Gastrocnemius medialis (tissue), 4 donors: ENCODE measurements at places on chromosomes 3 and 15. TPM values are rescaled to one million over a fixed set of nuclear protein-coding genes. Genes with fewer than 3 reads are reported as not detected.
A peak's percentile ranks its signal among the peaks of the same experiment; 100 is the strongest.

DNA sequence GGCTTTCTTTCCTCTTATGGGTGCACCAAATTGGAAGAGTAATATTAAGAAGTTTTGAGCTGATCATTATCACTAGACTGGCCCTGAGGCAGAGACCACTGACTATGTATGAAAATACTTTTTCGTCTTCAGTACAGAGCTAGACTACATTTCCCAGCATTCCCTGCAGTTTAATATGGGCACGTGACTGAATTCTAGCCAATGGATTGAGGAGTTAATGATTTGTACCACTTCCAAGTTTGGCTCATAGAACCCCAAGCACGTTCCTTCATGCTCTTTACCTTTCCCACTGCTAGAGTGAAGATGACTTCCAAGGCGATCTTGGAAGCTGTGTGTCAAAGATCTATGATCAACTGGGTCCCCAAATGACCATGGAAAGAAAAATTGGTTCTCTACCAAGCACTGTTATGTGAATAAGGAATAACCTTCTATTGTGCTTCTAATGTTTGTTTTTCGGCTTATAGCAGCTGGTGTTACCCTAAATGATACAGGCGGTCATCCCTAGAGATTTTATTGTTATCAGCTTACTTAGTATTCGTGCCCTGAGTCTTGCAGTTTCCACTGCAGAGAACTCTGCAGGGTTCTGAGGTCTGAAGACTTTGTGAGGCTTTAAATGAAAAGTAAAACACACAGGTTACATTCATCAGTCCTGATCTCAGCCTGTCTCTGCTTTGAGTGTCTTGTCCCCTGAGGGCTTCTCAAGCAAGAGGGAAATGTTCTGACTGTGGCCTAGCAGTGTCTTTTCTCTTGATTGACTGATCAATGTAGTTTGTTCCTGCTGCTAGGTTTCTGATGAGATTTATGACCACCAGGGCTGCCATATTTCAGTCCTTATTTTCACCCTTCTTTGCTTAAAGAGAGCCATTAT, 486.8 kb downstream of the PDCD6IP start:
- no peak for DNase-seq

DNA sequence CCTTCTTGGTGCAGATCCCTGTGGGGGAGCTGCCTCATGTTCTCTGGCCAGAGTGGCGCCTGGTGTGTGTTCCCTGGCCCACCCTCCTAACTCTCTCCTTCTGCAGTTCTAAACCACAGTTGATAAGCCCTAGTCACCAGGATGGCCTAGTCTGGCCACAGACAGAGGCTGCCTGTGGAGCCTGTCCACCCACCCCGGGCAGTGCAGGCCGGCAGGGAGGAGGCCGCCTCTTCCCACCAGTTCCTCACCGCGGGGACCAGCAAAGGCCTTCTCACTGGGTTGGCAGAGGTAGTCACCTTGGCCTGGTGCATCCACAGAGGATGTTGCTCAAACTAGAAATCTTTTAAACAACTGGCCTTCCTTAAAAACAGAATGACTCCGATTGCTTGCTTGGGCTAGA, 276.4 kb upstream of the TTC14 start:
- no peak for DNase-seq

GRCh38 chr15:100705065-100705464, 102.7 kb downstream of the ASB7 start:
- DNase-seq, result no peak

GRCh38 chr3:45890405-45890804, 4.1 kb downstream of the CCR9 start:
- no peak for DNase-seq

- no peak for DNase-seq
These were observed 10.6 kb upstream of the KIF23 start for GRCh38 chr15:69403594-69403993.

GRCh38 chr15:99211926-99212325, 37.5 kb downstream of the TTC23 start:
- DNase-seq, result peak; percentile 49

GRCh38 chr3:11362600-11362999, 90.4 kb downstream of the ATG7 start:
- no peak for DNase-seq

DNA sequence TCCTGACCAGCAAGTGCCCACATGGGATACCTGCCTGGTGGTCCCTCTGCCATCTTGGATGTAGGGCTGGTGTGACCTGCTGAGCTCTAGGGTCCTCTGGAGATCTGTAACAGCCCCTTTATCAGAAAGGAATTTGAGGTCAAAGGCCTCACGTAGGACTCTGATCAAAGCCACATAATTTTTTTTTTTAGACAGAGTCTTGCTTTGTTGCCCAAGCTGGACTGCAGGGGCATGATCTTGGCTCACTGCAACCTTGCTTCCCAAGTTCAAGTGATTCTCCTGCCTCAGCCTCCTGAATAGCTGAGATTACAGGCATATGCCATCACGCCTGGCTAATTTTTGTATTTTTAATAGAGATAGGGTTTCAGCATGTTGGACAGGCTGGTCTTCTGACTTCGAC, 9.5 kb downstream of the ITGB5 start:
- no peak for DNase-seq

- no peak for DNase-seq
These were observed 48.9 kb upstream of the SLC6A6 start for GRCh38 chr3:14353502-14353901.

DNA sequence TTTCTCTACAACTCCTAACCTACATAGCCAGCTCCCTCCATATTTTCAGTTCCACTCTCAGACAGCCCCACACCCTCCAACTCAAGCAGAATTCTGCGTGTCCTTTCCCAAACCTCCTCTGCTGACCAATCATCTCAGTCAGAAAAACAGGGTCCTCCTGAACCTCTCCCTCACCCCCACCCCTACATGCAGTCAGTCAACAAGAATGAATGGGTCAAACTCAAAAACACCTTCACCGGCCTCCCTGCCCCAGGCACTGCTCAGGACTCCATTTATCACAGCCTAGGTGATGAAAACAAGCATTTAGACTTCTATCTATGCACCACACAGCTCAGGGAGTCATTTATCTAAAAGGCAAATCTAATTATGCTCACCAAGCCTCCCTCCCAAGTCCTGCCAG, 32.4 kb downstream of the MYL3 start:
- DNase-seq, result no peak

DNA sequence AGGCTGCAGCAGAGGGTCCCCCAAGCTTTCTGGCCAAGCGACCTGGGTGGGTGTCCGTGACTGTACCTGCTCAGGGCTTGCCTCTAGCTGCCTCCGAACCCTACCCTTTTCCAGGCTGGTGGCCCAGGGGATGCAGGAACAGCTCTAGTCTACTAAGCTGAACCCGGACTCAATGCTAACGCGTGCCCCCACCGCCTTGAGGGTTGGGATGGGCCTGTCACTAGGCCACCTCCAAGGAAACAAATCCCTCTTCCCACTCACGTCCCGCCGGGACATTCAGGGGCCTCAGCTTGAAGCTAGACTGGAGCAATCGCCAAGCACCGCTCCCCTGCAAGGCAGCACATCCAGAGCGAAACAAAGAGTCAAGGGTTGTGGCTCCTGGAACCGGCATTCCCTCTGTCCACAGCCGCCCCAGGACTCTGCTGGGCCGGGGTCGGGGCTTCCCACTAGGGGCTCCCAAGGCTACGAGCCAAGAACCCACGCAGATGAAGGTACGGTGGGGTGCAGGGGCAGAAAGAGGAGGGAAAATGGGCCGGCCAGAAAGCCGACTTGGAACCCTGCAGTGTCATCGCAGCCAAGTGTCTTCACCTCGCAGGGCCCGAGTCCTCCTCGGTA, 2.9 kb downstream of the FBXL22 start:
- peak; percentile 41 for DNase-seq

DNA sequence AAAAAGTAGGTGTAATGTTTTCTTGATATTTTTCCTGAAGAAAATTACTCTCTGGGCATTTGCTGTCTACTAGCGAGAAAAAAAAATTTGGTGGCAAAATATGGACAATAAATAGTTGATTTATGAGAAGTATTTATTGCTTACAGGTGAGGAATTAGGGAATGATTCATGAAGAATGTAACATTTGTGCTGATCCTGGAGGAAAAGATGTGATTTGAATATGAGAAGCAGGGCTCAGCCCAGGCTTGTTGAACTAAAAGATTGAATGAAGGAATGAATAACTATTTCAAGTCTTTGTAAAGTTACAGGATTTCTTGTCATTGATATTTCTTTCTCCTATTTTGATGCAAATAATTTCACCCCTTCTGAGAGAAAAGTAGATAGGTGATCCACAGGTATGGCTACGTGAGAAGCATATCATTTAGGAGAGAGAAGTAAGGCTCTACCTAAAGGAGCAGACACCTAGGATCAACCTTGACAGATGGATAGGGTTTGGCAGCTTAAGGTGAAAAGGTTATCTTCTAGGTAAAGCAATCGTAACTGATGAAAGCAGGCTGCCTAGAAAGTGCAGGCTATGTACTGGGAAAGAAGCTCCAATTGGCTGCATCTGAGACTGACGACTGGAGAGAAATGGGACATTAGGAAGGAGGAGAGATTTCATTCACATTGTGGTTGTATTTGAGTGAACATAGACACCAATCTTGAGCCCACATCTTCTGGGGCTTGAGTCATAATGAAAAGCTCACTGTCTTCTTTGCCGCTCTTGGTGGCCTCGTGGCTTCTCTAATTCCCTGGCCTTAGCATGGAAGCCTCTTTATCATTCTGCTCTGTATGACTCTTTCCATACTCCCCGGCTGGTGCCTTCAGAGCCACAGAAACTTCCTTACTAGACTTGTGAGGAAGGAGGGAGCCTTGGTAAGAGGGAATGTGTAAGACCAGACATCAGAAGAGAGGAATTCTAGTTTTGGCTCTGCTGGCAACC, 106.5 kb downstream of the P3H2 start:
- DNase-seq, result no peak

DNA sequence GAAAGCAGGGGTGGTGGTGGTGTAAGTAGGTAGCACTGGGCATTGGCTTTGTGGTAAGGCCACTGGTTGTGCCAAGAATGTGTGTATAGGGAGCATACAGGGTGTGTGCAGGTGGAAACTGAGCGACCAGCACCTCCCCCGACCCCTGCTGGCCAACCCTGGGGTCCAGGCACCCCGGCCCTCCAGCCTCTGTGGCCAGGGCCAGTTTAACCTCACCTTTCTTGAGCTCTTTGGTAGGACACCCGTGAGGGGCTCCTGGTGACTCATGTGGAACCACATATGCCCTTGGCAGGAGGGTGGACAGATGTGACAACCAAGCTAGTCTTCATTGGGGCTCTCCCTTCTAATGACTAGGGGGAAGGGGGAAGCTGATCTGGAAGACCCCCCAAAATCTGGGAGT, 19.5 kb downstream of the SHF start:
- DNase-seq, result no peak

DNA sequence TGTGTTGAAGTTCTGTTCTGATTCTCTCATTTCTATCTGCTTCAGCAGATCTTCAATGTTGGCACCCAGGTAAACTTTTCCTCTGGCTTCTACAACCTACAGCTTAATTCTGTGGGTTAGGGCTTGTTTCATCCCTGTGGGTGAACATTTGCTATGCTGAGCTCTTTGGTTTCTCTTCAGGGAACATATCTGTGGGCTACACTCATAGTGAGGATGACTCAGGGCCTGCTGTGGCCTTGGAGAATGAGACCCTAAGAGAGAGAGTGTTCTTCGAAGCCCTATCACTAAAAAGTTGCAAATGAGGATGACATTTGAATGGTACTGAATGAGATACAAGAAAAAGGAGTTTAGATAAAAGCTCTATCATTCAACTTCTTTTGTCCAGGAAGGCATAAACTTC, 346.2 kb upstream of the CBLB start:
- no peak for DNase-seq

- DNase-seq, result no peak
These were observed 57.4 kb upstream of the PHLDB2 start for GRCh38 chr3:111801693-111802092.

DNA sequence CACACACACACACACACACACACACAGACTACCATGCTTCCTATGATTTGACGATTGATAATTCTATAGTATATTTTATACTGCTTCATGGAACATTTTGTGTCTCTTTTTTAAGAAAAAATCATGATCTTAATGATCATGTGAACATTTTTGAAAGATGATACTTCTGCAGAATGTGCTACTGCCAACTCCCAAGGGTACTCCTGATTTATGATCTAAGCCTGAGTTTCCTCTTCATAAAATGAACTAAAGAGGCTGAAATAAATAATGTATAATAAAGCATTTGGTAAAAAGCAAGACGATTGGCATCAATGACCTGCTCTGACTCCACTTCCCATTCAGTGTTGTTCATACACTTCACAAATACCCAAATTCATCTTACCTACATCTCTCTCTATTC, 333.8 kb upstream of the RBMS3 start:
- no peak for DNase-seq

DNA sequence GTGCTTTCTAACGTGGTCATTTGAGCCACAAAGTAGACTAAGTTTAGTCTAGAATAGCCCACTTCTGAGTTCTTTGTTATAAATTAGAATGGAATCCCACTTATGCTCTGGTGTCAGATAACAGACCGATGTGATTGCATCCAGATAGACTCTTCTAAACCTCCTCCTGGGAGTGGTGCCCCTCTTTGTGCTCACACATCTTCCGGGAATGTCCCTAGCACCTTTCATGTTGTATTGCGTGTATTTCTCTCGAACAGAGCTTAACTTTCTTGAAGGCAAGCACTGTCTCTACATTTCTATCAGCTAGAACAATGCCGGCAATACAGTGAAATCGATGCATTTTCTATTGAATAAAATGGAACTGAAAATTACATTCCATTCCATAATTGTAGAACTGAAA, 23.0 kb downstream of the CP start:
- DNase-seq, result no peak

GRCh38 chr15:82625136-82625535, 22.0 kb downstream of the CPEB1 start:
- DNase-seq, result no peak

- DNase-seq, result no peak
These were observed 19.2 kb upstream of the KPNA1 start for GRCh38 chr3:122533931-122534334.

DNA sequence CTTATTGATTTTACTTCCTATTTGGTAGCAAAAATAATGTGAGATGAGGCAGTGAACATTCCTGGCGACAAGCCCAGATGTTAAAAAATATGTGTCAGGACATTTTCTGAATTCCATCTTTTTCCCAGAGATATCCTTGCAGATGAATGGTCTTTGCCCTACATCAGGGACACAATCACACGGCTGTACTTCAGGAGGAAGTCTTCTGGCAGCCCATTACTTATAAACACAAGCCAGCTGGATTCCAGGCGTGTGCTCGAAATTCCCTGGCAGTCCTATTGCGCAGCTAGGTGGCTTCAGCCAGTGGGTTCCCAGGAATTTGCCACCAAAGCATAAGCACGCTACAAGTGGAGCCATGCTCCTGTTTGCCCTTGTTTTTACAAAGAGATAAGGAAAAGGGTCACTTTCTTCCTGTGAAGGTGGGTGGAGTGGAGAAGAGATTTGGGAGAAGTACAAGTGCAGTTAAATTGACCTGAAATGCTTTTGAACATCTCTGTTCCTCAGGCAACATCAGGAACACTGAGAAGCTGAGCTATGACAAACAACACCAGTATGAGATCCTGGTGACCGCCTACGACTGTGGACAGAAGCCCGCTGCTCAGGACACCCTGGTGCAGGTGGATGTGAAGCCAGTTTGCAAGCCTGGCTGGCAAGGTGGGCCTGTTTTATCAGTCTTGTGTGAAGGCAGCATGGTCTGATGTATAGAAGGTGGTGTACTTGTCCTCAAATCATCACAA, 257.1 kb upstream of the TRIM42 start:
- no peak for DNase-seq

PLA2G4D gene
- total RNA-seq, result not detected

TRPM1 gene
- total RNA-seq, result not detected

SOX2 gene
- total RNA-seq, result 0.53 TPM

PIF1 gene
- not detected for total RNA-seq

GPR149 gene
- total RNA-seq, result not detected

AMT gene
- not detected for total RNA-seq

SCN5A gene
- not detected for total RNA-seq
